ENCODE measurements at places on chromosomes 3 and 15. TPM values are rescaled to one million over a fixed set of nuclear protein-coding genes. Genes with fewer than 3 reads are reported as not detected.

SCN11A gene
- 0.06 TPM for total RNA-seq

KLHL40 gene
- total RNA-seq = not detected

LRRIQ4 gene
- 0.18 TPM for total RNA-seq

PPP1R14D gene
- total RNA-seq = 0.47 TPM

CPN2 gene
- not detected for total RNA-seq

SLC28A2 gene
- total RNA-seq = not detected

GRCh38 chr3:149886957-149887356, 73.9 kb downstream of the RNF13 start:
- H3K4me1 ChIP-seq = no peaks in the 10 kb centered on the region
- H3K4me3 ChIP-seq = no peak overlapping the region
- no peaks in the 10 kb centered on the region for H3K27me3 ChIP-seq
- DNase-seq = peak; percentile 32
- no peak overlapping the region for H3K27ac ChIP-seq

DNA sequence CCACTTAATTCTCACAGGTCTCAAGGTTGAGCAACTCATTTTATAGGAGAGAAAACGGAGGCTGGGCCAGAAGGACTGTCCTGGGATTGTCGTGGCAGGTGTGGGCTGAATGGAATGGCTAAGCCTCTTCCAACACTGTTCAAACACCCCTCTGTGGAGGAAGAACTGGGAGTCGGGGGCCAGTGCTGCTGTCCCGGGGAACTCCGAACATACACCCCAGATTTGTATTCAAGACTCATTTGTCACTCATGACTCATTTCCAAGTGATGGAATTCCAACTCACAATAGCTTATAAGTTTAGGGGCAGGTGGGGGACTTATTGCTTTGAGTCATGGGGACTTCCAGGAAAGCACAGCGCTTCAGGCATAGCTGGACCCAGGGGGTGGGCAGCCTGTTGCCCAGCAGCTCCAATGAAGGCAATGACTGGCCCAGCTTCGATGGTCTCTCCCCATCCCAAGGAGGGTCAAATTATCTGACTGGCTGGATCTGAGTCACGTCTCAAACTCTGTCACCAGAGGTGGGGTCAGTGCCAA, 72.5 kb downstream of the TM2D3 start:
- H3K4me1 ChIP-seq = no peaks in the 10 kb centered on the region
- H3K27me3 ChIP-seq = no peaks in the 10 kb centered on the region
- H3K4me3 ChIP-seq = no peak overlapping the region
- H3K36me3 ChIP-seq = no peaks in the 10 kb centered on the region
- H3K27ac ChIP-seq = no peak overlapping the region

GRCh38 chr3:43432462-43432861, 146.1 kb downstream of the SNRK start:
- no peak for DNase-seq
- no peak overlapping the region for H3K4me3 ChIP-seq
- no peaks in the 10 kb centered on the region for H3K4me1 ChIP-seq
- H3K36me3 ChIP-seq = no peaks in the 10 kb centered on the region

DNA sequence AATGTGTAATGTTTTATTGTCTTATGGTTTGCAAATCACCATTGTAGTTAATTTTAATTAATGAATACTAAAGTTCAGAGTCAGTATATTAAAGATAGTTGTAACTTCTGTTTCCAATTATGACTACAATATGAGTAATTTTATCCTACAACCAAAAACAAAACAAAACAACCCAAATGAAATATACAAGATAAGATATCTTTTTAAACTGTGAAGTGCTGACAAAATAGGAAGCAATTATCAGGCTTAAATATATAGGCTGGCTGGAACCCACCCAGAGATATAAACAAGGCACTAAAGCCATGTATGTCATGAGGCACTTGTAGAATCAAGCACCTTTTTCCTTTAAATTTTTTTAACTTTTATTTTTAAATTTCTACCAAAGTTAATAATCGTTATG, 108.6 kb upstream of the LRRFIP2 start:
- H3K36me3 ChIP-seq = peaks cover 71% of the 10 kb centered on the region
- no peak overlapping the region for H3K4me3 ChIP-seq

GRCh38 chr3:172315401-172316091, 132.7 kb downstream of the GHSR start:
- H3K4me3 ChIP-seq = no peak overlapping the region
- peak overlapping the region; percentile 14 for H3K27ac ChIP-seq
- no peak for DNase-seq
- H3K36me3 ChIP-seq = peaks cover 79% of the 10 kb centered on the region
- peaks cover 59% of the 10 kb centered on the region for H3K4me1 ChIP-seq

GRCh38 chr3:194995334-194995733, 275.6 kb downstream of the XXYLT1 start:
- no peaks in the 10 kb centered on the region for H3K36me3 ChIP-seq
- no peaks in the 10 kb centered on the region for H3K4me1 ChIP-seq
- no peak for DNase-seq
- no peaks in the 10 kb centered on the region for H3K27me3 ChIP-seq
- no peak overlapping the region for H3K4me3 ChIP-seq

DNA sequence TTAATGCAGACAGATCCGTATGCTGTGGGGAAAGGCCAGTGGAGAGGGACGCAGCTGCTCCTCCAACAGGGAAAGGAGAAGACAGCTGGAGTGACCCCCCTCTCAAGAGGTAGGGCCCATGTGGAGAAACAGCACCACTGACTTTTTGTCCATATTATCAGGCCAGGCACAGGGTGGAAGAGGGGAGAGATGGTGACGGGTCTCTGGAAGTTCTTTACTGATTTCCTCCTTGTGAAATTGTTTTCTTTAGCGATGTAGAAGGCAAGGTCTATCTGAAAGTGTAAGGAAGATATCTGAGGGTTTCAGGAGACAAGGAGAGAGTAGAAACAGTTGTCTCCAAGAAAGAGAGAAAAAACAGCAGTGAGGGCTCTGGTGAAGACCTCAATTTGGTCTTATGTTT, 338.8 kb downstream of the VPS13C start:
- H3K27me3 ChIP-seq = no peaks in the 10 kb centered on the region
- no peaks in the 10 kb centered on the region for H3K4me1 ChIP-seq
- H3K36me3 ChIP-seq = no peaks in the 10 kb centered on the region
- no peak overlapping the region for H3K27ac ChIP-seq

DNA sequence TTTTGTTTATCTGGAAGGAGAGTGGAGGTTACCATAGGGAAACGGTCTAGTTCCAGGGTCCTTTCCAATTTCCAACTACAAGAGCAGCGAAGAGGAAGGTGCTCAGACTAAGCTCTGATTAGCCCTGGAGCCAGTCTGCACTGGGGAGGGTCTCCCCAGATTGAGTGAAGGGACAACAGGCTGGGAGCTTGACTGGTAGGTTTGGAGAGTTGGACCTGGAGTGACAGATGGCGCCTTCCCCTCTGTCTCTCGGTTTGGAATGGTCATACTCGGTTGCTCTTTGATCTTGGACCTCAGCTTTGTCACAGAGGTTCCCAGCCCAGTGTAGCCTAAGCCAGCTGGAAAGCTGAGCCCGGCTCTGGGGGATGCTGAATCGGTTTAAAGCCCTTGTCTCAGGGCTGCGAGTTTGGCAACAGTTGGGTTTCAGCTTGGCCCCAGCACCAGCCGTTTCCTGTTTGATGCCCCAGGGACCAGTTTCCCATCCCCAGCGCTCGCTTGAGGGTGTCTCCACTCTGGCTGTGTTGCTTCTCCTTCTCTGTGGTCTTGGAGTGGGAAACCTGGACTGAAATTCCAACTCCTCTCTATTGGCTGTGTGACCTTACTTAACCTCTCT, 53.1 kb upstream of the ULK4 start:
- peak; percentile 42 for DNase-seq
- H3K27ac ChIP-seq = peak overlapping the region; percentile 100
- no peaks in the 10 kb centered on the region for H3K27me3 ChIP-seq
- no peaks in the 10 kb centered on the region for H3K36me3 ChIP-seq
- H3K4me3 ChIP-seq = peak overlapping the region; percentile 77

- no peak overlapping the region for H3K4me3 ChIP-seq
- H3K27ac ChIP-seq = no peak overlapping the region
- H3K4me1 ChIP-seq = no peaks in the 10 kb centered on the region
Observed at GRCh38 chr3:8793242-8793641, 23.8 kb upstream of the OXTR start.

DNA sequence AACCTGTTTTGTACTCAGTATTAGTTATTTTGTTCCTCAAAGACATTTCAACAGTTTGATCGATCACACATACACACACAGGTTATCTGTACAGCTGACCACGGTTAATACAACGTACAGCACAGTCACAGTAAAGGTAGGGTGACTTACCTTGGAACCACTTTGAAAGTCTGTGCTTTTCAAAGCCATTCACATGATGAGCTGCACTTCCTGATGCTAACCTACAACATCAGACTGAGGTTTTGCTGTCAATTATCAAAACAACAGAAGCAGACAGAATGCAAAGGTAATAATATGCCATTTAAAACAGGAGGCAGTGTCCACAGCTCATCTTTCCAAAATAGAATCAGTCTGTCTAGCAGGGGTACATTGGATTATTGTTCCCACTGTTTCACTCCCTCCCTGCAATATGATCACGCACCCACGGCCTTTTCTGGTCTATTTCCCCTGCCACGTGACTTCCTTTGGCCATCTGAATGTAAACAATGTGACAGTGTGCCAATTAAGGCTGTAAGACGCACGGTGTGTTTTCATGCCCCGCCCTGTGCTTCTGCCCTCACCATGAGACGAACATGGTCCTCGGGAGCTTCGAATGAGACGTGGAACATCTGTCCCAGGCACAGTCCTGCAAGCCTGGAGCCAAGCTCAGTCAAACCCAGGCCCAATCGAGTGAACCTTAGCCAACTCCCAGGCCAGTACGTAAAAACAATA, 102.4 kb downstream of the FMN1 start:
- DNase-seq = peak; percentile 30
- no peak overlapping the region for H3K27ac ChIP-seq
- no peak overlapping the region for H3K4me3 ChIP-seq
- no peaks in the 10 kb centered on the region for H3K4me1 ChIP-seq
- no peaks in the 10 kb centered on the region for H3K36me3 ChIP-seq

DNA sequence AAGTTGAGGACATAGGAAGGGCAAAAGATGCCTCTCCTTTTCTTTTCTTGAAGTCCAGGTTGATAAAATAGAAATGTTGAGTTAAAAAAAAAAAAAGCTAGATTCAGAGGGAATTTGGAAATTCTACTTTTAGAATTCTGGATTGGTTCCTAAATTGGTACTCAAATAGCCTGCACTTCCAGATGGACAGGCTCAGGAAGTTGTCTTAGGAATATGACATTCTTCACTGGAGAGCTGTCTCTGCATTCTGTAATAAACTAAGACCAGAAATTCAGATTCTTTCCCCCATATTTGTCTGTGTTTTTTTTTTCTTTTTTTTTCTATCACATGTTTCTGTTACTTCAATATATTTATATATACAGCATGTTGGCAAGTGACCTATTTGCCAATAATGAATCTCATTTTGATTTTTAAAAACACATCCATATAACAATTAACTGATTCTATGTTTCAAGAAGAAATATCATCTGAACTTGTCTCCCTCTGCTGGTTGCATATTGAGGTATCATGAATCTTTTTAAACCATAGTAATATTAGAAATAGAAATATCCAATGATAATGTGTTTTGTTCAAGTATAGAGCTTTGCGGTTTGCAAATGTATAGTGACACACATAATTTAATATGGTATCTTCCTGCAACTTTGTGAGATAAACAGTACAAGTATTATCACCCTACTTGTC, 8.5 kb upstream of the LSAMP start:
- H3K4me3 ChIP-seq = no peak overlapping the region
- no peak overlapping the region for H3K27ac ChIP-seq
- no peaks in the 10 kb centered on the region for H3K4me1 ChIP-seq
- no peak for DNase-seq

DNA sequence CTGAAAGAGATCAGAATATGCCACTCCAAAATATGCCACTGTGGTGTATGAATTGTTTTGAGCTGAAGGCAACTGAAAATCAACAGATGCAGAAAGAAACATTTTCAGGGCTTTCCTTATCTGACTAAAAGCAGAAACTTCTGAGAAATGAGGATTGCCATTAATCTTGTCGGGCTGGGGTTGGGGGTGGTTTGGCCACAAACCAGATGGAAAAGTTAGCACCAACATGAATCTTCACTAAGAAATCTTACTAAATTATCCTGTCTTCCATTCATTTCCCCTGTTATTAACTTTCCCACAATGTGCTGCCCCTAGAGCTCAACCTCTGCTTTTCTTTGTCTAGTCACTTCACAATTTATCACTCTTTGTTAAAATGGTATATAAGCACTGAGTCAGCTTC, 229.9 kb upstream of the GADL1 start:
- no peak for DNase-seq
- H3K4me3 ChIP-seq = no peak overlapping the region
- H3K27me3 ChIP-seq = no peaks in the 10 kb centered on the region
- H3K36me3 ChIP-seq = no peaks in the 10 kb centered on the region
- H3K27ac ChIP-seq = no peak overlapping the region

DNA sequence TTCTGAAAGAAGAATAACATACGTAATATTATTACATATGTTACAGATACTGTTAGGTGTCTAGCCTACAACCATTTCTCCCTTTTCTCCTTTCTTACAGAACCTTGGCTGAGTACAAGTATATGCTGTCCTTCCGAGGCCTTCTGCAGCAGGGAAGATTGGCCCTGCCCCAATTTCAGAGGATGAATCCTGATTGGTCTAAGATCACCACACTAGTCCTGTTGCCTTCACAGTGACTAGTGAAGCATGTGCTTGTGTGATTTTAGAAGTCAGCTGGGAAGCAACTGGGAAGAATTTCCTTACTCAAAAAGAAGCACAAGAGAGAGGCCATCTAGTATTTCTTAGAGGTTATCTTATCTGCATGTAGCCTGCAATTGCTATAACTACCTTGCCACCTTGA, 30.6 kb upstream of the MECOM start:
- H3K27me3 ChIP-seq = no peaks in the 10 kb centered on the region
- H3K27ac ChIP-seq = no peak overlapping the region
- H3K4me1 ChIP-seq = no peaks in the 10 kb centered on the region
- H3K36me3 ChIP-seq = no peaks in the 10 kb centered on the region
- no peak for DNase-seq

GRCh38 chr15:62958528-62959363, 83.8 kb upstream of the TPM1 start:
- no peaks in the 10 kb centered on the region for H3K36me3 ChIP-seq
- H3K27me3 ChIP-seq = no peaks in the 10 kb centered on the region
- H3K27ac ChIP-seq = no peak overlapping the region
- H3K4me3 ChIP-seq = no peak overlapping the region
- no peaks in the 10 kb centered on the region for H3K4me1 ChIP-seq

DNA sequence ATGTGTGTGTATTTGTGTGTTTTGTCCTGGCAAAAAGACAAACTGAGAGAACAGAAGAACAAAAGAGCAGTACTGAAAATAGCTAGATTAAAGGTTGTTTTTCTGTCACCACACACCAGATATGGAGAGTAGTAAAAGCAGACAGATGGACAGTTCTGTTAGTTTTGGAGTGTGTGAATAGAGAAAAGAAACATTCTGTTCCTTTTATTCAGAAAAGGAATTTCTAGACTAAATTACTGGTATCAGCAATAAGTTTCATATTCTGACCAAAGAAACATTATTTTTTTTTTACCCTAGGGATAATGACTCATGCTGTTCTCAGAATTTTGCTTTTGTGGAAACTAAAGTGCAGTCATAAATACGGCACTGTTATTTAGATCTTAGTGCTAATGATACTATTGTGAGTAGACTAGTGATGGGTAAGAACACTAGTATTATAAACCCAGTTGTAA, 32.9 kb downstream of the PIK3CA start:
- H3K27me3 ChIP-seq = no peaks in the 10 kb centered on the region
- H3K36me3 ChIP-seq = no peaks in the 10 kb centered on the region
- no peak for DNase-seq
- H3K4me3 ChIP-seq = no peak overlapping the region
- H3K4me1 ChIP-seq = no peaks in the 10 kb centered on the region
- peak overlapping the region; percentile 74 for H3K27ac ChIP-seq

GRCh38 chr15:48096813-48097212, 24.0 kb upstream of the SLC24A5 start:
- no peak overlapping the region for H3K4me3 ChIP-seq
- no peaks in the 10 kb centered on the region for H3K27me3 ChIP-seq
- H3K27ac ChIP-seq = no peak overlapping the region
- H3K4me1 ChIP-seq = no peaks in the 10 kb centered on the region
- H3K36me3 ChIP-seq = no peaks in the 10 kb centered on the region

Data from left lung (tissue), 14 donors.